NCI-H1092 (cell line): ENCODE measurements at places on chromosomes 13 and 19.

DNA sequence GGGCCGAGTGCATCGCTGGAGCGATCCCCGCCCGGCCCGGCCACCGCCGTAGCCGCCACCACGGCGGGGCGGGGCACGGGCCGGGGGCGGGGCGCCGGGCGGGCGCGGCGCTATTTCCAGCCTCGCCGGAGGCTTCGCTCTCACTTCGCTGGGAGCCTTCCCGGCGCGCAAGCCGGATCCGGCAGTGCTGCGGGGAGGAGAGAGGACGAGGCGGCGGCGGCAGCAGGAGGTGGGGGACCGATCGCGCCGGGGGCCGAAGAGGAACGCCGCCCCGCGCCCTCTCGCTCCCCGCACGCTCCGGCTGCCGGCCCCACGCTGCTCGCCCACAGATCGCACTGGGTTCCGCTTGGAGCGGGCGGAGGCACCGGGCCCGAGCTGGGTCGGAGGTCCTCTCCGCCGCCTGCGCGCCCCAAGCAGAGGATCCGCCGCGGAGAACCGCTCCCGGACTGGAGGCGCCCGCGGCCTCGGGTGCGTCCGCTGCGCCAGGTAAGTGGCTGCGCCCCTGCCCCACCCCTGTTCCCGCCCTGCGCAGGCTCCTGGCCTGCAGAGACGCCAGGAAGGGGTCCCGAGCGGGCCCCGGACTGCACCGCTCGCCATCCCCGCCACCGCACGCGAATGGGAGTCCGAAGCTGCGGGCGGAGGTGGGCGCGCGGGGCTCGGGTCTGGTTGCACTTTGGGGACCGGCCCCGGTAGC lies at the start of gene CHST8:
Gene CHST8 (plus strand): TSS at position 143 of the 694 bp plus-strand sequence. CDS start 67,309 bp downstream, outside the sequence.
- DNase-seq, result peak; percentile 38

- no peak for DNase-seq
Observed at GRCh38 chr19:9528757-9529336, 9.6 kb downstream of the ZNF426 start.

GRCh38 chr13:111940892-111941291 lies 126.1 kb upstream of the SOX1 start:
- no peak for DNase-seq

DNA sequence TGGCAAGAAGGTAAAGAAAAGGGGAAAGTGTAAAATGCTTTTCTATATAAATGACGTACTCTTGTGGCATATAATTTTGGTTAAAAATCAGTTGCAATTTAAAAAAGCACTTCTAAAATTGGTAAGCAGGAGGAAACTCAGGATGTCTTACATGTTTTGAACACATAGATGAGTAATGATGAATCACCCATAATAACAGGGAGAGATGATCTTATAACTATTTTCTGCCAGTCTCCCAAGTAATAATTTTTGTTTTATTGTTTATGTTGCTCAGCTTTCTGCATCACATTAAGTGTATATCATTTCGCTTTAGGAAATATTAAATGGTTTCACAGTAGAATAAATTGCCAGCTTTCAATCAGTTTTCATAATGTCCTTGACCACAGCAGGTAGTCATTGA lies 1430.7 kb upstream of the PCDH20 start:
- no peak for DNase-seq
